ENCODE measurements at places on chromosomes 11 and 22.

- DNase-seq, result no peak
Observed at GRCh38 chr11:18775492-18776292, 15.9 kb downstream of the PTPN5 start.

DNA sequence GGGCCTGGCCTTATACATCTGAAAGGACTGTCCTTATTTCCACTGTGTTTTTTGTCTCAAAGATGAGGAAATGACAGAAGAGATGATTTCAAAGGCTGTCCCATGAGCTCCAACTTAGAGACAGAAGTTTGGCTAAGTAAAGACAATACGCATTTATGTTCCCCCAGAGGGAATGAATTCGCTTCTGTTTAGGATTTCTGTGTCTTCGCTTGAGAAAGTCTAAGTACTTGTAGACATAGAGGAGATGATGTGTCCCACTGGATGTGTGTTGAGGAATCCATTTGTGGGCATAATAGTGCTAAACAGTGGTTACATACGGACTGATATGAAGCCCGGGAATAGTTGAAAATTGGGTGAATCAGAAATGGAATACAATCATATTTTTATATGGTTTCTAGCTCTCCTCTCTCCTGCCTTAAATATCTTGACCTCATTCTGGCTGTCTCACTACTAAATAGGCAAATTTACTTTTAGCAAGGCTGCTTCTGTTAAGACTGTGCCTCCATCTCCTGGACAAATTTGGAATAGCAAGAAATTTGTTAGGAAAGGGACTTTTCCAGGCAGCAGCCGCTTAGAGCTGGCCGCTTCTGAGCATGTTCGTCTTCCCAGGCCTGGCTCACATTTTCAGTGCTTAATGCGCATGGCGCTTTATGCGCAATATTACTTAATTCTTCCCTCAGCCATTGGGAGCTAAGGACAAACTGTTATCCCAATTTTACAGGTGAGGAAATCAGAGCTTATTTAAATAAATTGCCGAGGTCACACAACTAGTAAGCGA, 1.9 kb upstream of the PEX26 start:
- DNase-seq, result no peak

GRCh38 chr11:133547808-133548494, 15.7 kb upstream of the OPCML start:
- peak; percentile 49 for DNase-seq

GRCh38 chr22:26236991-26237390, 67.7 kb downstream of the SEZ6L start:
- DNase-seq, result no peak

DNA sequence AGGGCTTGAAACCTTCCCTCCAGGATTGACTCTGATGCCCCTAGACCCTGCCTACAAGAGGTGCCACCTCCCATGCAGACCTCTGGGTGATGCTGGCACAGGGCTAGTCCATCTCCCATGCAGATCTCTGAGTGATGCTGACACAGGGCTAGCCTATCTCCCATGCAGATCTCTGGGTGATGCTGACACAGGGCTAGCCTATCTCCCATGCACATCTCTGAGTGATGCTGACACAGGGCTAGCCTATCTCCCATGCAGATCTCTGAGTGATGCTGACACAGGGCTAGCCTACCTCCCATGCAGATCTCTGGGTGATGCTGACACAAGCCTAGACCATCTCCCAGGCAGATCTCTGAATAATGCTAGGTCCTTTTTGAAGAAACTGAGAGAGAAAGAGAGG, 321.7 kb downstream of the NTM start:
- peak; percentile 47 for DNase-seq

GRCh38 chr22:37639771-37640590, 512 bp downstream of the SH3BP1 start:
- DNase-seq, result no peak

- no peak for DNase-seq
Observed at GRCh38 chr11:123168955-123169484, 26.0 kb downstream of the CLMP start.

GRCh38 chr11:119844808-119845207, 115.8 kb upstream of the NECTIN1 start:
- DNase-seq, result no peak

DNA sequence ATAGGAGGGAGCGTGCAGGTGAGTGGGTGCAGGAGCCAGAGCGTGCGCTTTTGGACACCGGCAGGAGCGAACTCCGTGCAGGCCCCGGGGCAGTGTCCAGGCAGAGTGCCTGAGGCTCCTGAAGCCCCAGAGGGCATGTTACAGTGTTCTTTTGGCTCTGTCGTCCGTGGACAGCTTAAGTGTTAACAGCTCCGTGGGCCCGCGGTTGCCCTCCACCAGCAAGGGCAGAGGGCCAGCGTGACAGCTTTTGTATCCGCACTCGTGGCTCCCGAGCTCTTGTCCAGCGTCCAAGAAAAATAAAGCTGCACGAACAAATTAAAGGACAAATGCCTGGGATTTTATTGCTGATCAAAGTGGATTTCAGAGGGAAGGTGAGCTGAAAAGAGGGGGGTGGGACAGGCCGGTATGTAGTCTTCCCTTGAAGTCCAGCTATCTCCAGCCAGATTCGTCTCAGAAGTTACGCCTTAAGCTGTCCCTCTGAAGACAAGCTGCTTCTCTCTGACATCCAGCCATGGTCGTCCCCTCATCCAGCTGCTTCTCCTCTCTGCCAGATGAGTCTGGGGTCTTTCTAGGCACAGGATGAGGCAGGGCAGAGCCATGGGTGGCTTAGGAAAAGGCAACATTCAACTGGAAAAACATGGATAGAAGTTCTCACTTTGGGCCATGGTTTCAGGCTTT, 968 bp upstream of the TMEM109 start:
- DNase-seq, result no peak

DNA sequence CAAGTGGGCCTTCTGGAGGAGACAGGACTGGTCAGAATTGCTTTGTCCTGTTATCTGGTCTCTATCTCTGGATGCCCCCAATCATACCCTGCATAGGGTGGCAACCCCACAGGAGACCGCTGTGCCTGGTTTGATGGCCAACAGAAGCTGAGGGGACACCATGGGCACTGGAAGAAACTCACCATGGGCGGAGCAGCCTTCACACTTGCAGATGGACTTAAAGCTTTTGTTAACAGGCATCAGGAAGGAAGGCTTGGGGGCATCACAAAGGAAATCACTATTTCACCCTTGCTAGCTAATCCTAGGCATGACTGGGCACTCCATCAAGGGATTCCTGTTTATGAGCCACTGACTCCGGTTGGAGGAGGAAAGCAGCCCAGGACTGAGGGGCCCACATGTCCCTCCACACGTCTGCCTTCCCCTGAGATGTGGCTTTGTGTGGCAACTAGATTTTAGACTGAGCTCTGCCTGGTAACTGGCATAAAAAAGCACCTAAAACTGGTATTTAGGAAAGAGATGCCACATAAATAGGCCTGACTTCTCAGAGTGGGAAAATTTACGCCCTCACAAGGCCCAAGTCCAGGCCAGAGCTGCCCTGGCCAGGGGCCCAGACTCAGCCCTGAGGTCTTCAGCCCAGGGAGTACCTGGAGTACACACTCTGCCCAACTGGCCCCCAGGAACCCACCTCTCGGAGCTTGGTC, 57.0 kb upstream of the LYVE1 start:
- DNase-seq, result no peak

GRCh38 chr11:134337051-134337450, 5.3 kb downstream of the GLB1L2 start:
- peak; percentile 72 for DNase-seq

GRCh38 chr11:110272919-110273318, 23.5 kb downstream of the RDX start:
- DNase-seq, result no peak

DNA sequence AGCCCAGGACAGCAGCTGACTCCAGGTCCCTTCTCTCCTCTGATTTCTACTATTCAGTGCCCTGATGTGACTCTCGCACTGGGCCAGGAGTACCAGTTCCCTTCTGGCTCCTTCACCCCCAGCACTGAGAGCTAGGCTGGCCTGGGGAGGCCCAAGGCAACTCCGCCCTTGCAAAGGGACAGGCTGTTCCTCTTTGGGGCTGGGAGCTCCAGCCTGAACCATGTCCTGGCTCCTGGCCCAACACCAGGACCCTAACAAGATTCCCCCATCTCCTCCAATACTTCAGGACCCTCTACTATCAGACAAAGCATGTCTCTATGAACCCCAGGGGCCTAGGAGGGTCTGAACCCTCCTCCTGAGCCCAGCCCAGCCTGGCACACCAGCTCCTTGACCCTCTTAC, 12.5 kb downstream of the CREB3L1 start:
- DNase-seq, result no peak

DNA sequence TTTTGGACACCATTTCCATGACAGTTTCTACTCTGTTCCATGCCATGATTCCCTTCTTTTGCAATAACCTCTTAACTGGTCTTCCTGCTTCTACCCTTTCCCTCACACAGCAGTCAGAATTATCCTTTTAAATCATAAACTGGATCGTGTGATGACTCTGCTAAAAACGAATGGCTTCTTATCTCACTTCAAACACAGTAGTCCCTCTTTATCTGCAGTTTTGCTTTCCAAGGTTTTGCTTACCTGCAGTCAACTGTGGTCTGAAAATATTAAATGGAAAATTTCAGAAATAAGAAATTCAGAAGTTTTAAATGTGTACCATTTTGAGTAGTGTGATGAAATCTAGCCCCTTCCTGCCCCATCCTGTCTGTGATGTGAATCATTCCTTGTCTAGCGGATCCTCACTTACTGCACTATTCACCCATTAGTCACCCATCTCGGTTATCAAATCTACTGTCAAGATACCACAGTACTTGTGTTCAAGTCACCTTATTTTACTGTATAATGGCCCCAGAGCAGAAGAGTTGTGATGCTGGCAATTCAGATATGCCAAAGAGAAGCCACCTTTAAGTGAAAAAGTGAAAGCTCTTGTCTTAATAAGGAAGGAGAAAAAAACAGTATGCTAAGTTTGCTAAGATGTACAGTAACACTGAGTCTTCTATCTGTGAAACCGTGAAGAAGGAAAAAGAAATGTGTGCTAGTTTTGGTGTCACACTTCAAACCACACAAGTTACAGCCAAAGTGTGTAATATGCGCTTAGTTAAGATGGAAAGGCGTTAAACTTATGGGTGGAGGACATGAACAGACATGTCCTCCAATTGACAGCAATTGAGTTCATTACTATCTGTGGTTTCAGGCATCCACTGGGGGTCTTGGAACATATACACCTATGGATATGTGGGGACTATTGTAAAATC, 283.0 kb downstream of the DDX10 start:
- DNase-seq, result no peak

DNA sequence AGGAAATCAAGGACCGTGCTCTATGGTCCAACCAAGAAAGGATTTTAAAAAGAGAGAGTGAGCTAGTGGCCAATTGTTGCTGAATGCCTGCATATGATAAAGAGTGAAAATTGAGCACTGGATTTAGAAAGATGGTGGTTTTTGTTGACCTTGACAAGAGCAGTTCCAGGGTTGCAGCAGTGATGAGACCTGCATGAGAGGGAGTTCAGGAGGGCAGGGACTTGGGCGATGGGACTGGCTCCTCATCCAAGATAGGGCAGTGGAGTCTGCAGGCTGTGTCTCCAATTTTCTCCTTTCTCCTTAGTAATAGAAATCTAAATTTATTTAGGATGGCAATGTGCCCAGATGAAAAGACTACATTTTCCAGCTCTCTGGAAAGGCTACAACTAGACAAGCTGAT, 94.0 kb upstream of the B3GAT1 start:
- no peak for DNase-seq

GRCh38 chr11:101584655-101585054, 848 bp upstream of the TRPC6 start:
- no peak for DNase-seq

GRCh38 chr11:105899772-105900171, 122.3 kb downstream of the MSANTD4 start:
- DNase-seq, result no peak

- DNase-seq, result no peak
Observed at GRCh38 chr11:63445118-63445517, 45.8 kb downstream of the PLAAT5 start.

- DNase-seq, result no peak
Observed at GRCh38 chr11:103372906-103373305, 263.7 kb downstream of the DYNC2H1 start.

DNA sequence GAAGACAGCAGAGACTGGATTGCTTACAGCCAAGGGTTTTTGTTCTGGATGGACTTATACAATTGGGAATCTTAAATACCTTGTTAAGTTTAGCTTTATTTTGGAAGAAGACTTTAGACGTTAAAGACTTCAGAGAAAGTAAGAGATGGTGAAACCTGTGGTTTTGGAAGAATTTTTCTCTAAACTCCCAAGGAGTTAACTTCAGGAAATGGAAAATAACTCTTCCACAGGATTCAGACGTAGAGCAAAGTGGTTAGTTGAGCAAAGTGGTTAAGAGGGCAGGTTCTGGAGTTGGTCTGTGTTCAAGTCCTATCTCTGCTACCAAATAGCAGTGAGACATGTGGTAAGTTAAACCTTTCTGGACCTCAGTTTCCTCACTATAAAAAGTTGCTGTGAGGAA, 12.8 kb downstream of the PITPNB start:
- no peak for DNase-seq

GRCh38 chr11:128968916-128969315, 26.2 kb upstream of the TP53AIP1 start:
- no peak for DNase-seq

- DNase-seq, result no peak
Observed at GRCh38 chr11:3836903-3837302, 3.9 kb downstream of the RHOG start.

- DNase-seq, result no peak
Observed at GRCh38 chr11:123653483-123653826, 969 bp downstream of the SCN3B start.

GRCh38 chr11:67050139-67050538, 6.5 kb upstream of the RHOD start:
- DNase-seq, result no peak

- DNase-seq, result no peak
Observed at GRCh38 chr11:128904656-128905344, 13.6 kb downstream of the KCNJ5 start.

GRCh38 chr11:120511820-120512738, 531 bp downstream of the GRIK4 start:
- no peak for DNase-seq

DNA sequence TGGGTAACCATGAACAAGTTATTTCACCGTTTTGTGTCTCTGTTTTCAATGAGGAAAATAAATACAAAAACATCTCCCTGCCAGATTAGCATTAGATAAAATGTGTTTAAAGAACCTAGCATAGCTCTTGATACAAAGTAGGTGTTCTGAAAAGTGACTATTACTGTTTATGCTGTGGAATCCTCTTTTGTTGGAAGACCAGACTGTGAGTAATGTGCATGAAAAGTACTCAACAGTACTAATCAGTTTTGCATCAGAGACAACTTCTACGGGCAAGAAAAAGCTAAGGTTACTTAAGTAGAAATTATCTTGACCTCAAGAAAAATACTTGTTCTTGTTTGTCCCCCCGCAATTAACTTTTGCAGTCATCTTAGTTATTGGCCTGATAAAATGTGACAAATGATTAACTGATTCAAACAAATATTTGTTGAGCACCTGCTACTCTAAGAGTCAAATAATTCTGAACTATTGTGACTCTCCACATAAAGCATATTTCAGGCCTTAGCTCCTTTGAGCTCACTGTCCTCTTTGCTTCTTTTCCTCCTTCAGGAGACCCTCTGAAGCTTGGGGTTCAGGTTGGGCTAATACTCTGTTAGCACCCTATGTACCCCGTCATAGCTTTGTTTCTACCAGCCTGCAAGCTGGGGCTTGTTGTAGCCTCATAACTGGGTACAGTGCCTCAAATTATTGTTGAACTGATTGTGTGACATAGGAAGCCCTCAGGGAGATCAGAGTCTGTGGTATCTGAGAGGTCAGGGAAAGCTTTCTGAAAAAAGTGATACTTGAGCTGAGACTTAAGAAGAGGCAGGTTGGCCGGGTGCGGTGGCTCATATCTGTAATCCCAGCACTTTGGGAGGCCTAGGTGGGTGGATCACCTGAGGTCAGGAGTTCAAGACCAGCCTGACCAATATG, 24.5 kb downstream of the DIXDC1 start:
- DNase-seq, result peak; percentile 58
